ENCODE measurements at places on chromosomes 5 and 9.

DNA sequence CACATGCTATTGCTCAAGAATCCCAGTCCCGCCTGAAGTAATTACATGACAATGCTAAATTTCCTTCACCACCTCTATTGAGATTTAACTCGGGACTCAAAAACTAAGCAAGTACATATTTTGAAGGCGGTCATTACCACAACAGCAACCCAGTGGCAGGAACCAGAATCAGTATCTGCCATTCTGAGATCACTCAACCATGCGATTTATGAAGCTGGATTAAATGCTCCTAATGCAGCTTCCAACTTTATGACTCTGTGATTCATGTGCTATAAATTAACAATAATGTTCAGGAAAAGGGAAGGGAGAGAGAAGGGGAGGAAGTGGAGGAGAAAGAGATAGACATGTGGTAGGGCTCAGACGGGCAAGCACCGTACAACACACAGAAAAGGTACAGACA is 194.7 kb downstream of the DNAH5 start:
- no peak for DNase-seq

DNA sequence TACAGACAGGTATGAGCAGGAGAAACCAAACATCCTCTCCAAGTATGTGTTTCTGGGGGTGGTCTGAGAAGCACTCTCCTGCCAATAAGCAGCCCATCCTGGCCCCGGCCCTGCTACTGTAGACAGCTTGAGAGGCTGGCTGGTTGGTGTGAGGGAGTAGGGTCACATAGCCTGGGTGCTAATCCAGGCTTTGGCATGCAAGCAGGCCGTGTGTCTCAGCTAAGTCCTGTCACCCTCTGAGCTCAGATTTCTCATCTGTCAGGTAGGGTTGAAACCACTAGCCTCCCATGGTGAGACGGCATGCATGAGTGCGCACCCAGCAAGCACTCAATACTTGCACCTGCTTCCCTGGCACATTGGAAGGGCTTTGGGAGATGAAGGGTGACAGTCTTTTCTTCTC is 49.8 kb upstream of the PHYKPL start:
- no peak for DNase-seq

- DNase-seq: peak; percentile 15
Observed at GRCh38 chr9:77556396-77556795, 91.7 kb downstream of the GNA14 start.

DNA sequence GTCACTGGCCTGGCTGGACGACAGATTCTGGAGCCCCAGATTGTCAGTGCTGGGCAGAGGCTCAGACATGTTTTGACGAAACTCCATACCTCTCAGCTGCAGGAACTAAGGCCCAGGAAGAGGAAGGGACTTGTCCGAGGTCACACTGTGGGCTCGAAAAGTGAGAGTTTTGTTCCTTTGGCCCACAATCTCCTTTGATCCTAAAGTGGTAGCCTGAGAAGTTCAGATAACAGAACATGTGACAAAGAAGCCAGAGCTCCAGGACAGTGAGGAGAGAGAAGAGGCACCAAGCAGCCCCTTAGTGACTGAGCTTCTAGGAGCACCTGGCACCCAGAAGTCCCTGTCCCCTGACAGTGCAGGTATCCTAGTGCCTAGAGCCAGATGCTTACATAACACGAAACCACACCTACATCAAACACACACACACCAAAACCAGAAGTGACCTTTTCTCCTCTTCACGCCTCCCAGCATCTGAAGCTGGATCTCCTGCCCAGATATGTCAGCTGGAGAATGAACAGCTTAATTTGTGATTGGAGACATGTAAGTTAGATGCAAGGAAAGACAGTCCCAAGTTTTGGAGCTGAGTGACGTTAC is 88.9 kb downstream of the ADRB2 start:
- DNase-seq: no peak

DNA sequence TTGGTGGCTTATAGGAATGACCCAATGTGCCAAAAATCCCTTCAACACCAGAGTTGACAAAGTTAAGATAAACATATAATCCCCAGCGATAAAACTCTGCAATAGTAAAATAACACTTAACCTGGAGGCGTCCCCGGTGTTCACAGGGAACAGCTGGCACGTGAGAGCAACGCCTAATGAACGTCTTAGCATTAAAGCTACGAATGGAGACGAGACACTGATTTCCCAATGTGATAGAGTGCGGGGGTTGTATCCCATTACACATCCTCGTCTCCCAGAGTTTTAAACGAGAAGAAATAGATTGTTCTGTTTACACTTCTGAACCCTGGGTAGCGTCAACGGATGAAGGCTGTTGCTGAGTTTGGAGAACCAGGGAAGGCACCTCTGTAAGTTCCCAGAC is 57.6 kb downstream of the PTCH1 start:
- DNase-seq: no peak

- DNase-seq: no peak
Observed at GRCh38 chr9:93630806-93631411, 54.5 kb downstream of the PHF2 start.

DNA sequence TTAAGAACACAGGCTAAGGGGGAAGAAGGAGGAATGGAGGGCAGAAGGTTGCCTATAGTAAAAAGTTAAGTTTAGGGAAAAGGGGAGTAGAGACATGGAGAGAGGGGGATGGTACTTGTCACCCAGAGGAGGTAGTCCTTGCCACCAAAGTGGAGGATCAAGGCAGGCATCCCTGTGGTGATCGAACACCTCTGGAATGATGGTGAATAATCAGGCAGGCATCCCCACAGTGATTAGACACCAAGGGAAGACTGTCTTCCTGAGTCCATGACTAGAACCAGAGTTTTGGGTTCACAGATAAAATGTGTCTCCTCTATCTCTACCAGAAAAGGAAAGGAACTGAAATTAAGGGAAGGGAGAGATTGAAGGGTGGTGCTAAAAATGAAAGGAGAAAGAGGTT is 19.2 kb upstream of the HMGCS1 start:
- peak; percentile 31 for DNase-seq

GRCh38 chr5:75551471-75551870 is 39.8 kb downstream of the POLK start:
- peak; percentile 66 for DNase-seq

DNA sequence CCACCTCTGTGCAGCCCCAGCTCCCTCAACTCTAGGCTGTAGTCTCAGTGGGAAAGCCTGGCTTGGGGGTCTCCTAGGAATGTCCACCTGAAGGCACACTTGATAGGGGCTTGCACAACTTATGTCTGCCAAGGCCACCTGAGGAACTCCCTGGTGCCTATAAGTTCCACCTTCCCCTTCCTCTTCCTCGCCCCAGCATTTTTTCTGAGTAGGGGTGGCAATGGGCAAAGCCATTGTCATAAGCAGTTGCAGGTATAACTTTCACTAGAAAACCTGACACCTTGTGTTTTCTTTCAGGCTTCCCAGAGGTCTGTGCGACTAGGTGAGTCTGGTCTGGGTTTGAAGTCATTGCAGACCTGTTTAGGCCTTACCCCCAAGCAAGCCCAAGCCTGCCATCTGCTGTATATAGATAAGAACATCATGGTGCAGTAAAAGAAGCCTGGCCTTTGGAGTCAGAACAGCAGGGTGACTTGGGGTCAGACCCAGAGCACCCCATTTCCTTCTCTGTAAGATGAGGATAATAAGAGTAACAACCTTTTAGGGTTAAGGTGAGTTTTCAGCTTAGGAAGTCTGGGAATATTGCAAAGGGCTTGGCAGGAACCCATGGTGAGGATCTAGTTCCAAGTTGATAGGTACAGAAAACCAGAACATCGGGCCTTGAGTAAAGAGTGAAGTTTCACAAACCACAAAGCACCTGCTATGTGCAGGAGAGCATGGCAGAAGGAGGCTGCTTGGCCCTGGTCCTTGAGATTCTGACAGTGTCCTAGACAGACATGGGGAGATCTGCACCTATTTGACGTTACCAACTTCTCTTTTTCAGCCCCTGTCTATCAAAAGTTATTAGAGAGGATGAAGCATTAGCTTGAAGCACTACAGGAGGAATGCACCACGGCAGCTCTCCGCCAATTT is 33.8 kb downstream of the TGFBI start:
- peak; percentile 69 for DNase-seq

DNA sequence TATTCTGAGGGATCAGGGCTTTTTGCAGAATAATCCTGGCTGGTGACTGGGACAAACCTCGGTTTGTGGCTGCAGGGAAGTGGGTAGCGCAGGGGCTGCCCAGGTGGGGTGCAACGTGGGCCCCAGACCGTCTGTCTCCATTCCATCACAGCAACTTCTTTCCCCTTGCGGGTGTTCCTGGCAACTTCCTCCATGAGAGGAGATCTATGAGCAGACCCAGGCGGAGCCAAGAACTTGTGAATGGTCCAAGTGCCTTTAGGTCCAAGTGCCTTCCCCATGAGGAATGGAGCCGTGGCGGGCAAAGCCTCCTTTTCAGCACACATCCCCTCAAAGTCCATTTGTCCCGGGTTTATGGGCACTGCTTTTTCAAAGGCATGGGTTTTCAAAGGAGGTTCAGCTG is 136.5 kb downstream of the PHF2 start:
- no peak for DNase-seq

DNA sequence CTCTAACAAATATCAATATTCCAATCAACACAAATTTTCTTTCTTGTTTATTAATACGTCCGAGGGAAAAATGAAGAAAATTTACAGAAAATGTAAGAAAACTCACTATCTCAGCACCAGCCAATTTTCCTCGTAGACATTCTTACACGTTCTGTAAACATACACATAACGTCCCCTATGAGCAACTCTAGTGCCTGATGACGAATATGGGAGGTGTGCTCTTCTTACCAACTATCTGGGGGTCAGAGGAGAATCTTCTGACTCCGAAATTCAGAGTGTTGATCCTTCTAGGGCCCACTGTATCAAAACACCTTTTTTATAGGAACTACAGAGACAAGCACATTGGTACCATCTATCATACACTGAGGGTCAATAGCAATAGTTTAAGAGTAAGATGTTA is 198.7 kb downstream of the GAPVD1 start:
- no peak for DNase-seq

DNA sequence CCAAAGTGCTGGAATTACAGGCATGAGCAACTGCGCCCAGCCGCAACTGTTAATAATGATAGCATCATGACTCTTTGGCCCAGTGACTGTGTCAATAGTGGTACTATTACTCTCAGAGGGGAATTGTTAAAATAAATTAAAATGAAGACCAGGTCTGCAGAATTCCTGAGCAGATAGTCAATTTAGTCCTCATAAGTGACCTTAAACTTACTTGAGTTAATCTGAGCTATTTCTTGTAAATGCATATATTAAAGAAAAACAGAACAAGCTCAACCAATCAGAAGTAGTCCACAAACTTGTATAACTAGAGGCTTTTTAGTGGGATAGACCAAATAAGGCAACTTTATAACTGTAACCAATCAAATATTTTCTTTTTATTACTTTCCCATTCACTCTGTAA is 1.7 kb upstream of the RECK start:
- DNase-seq: peak; percentile 61

- no peak for DNase-seq
Observed at GRCh38 chr5:123706531-123706930, 194.6 kb downstream of the CSNK1G3 start.

- DNase-seq: no peak
Observed at GRCh38 chr5:158908425-158909220, 191.1 kb downstream of the EBF1 start.

Data from GM23248 (cell line).